ENCODE measurements at places on chromosomes 5 and 9. TPM values are rescaled to one million over a fixed set of nuclear protein-coding genes. Genes with fewer than 3 reads are reported as not detected.

Gene PDCD1LG2
- total RNA-seq = 9.1 TPM

Gene LIX1
- total RNA-seq = not detected

Gene BARHL1
- not detected for total RNA-seq

Gene GABRP
- total RNA-seq = 0.11 TPM

Gene PCDHGA2
- 4.7 TPM for total RNA-seq

Data from articular chondrocyte of knee joint (primary cell).